ENCODE measurements at places on chromosomes 11 and 22.

DNA sequence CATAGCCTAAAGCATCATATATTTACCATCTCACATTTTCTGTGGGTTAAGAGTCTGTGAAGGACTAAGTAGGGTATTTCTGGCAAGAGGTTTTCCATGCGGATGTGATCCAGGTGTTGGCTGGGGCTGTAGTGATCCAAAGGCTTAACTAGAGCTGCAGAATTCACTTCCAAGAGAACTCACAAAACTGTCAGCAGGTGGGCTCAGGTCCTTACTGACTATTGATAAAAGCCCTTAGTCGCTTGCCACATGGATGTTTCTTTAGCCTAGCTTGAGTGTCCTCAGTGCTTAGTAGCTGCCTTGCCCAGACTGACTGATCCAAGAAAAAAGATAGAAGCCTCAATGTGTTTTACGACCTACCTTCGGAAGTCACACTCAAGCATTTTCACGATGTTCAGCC is 250.8 kb downstream of the CNTN5 start:
- no peak for DNase-seq

DNA sequence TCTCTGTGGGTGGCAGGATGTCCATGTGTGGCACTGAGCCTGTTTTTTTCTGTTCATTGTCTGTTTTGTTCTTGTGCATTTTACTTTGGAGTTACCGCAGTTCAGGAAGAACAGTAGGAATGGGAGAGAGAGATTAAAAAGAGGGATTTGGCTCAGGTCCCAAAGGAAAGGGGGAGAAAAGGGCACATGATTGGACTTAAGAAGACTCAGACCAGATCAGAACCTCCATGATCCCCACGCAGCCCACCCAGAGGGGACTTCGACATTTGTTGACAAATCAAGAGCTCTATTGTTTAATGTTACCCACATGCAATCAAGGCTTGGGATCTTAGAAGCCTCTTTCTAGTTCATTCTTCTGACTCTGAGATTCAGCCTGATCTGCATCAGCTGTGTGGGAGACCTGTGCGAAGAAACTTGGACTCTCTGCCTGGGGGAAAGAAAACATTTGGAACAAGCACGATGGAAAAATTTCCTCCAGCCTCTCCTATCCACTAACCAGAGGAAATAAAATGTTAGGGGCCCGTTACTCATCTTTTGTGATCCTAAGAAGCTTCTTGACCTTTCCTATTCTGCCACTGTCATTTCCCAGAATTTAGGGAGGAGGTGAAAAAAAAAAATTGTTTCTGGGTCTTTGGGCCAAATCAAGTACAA is 119.2 kb downstream of the SPON1 start:
- DNase-seq, result no peak

- no peak for DNase-seq
These were observed 36.0 kb upstream of the CHRNA10 start for GRCh38 chr11:3707176-3707575.

DNA sequence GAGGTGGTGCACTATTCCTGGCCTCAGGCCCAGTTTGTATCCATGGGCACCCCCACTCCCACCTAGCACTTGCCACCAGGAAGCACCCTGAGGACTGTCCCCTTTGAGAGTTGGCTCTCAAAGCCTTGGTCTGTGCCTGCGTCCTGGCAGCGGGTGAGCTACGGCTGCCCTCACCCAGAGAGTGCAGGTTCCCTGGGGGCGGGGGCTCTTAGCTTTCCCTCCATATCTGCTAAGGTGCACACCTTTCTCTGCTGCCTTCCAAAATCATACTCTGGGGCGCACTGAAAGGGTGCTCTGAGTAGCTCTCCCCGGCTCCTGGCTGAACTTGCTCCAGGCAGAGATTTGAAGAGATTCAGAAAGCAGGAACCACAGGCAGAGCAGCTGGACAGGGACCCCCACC is 7.1 kb downstream of the KCNQ1 start:
- DNase-seq, result no peak

DNA sequence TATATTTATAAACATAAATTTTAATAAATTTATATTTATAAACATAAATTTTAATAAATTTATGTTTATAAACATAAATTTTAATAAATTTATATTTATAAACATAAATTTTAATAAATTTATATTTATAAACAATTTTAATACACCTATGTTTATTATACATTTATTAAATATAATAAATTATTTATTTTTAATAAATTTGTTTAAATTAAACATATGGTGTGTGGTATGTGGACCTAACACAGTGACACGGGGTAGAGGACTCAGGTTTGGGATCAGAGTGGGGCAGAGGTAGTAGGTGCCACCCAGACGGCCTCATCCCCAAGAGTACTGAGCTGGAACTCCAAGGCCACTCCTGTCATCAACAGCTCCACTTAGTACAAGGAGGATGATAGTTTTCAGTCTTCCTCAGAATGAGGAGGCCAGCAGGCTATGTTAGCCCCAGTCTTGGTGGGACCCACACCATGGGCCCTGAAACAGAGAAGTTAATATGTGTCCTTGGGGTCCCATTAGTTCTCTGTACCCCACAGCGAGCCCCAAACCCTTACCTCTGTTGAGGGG is 46.7 kb upstream of the BID start:
- DNase-seq, result no peak

- no peak for DNase-seq
These were observed 17.6 kb downstream of the SLC5A12 start for GRCh38 chr11:26704249-26704648.

- no peak for DNase-seq
These were observed 7.1 kb downstream of the INPPL1 start for GRCh38 chr11:72231396-72232259.

DNA sequence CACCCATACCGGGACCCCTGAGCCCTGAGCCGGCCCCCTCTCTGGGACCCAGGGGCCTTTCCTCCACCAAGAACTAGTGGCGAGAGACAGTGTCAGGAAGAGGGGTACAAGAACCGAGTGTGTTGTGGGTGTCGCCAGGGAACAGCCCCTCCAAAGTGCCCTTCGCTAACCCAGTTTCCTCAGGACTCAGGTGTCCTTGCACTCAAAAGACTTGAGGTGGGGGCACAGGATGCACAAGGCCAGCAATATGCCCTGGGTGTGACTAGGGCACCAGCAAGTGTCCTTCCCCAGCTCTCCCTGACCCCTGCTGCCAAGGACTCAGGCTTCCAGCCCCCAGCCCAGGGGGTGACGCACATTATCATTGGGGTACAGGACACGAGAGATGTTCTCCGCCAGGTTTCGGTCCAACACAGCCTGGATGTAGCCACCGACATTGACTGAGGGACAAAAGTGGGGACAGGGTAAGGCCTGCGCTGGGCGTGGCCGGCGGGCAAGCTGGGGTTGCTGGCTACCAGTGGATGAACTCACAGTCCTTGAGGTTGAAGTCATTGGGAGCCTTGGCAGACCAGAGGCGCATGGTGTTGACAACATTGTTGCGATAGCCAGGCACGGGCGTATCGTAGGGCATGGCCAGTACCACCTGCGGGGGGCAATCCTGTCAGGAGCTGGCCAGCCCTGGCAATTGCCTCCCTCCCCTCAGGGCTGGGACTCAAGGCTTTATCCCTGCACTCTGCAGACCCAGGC is 4.7 kb downstream of the PYGM start:
- DNase-seq, result no peak

- no peak for DNase-seq
These were observed 396.4 kb upstream of the CCDC90B start for GRCh38 chr11:83682611-83682973.

DNA sequence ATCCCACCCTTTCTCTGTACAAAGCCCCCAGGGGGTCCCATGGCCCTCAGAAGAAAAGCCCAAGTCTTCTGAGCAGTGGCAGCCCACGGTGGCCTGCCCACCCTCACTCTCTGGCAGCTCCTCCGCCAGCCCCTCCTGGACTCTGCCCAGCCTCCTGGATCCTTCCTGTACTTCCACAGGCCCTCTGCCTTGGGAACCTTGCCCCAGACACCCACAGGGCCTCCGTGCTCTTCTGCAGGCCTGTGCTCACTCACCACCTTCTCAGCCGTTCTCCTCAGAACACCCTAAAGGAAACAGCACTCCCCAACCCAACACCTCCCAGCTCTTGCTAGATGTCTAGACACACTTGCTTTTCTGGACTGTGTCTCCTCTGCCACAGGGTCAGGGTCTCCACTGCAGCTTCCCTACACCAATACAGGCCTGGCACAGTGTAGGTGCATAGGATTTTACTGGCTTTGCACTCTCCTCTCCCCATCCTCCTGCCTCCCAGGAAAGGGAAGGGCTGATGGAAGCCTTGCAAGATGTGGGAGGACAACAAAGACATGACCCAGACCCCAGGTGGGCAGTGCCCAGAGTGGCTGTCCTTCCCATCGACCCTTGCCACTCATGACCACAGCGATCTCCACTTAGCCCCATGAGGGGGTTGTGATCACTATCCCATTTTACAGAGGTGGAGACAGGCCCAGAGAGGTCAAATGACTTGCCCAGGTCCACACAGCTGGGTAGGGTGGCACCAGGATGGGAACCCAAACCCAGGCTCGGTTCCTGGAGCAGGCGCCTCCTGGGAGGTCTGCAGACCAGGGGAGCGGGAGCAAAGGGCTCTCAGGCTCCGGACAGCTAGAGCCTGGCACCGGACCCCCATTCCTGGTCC is 2.0 kb downstream of the SCARF2 start:
- DNase-seq, result no peak

GRCh38 chr22:49670456-49671330 is 157.0 kb downstream of the BRD1 start:
- no peak for DNase-seq

GRCh38 chr11:1511937-1512496 is 25.4 kb upstream of the MOB2 start:
- DNase-seq, result no peak

DNA sequence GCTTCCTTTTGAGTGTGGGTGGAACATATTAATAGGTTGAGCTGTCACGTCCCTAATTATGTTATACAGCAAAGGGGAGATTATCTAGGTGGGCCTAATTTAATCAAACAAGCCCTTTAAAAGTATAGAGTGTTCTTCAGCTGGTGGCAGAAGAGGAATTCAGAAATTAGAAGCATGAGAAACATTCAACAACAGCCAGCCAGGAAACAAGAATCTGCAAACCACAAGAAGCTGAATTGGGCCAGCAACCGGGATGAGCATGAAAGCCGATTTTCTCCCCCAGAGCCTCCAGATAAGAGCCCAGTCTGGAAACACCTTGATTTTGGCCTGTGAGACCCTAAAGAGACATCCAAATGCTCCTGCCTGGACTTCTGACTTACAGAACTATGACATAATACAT is 105.8 kb upstream of the LDLRAD3 start:
- DNase-seq, result no peak

GRCh38 chr11:76625472-76626186 is 44.9 kb downstream of the LRRC32 start:
- DNase-seq, result no peak

- no peak for DNase-seq
These were observed 77.3 kb downstream of the ZBTB44 start for GRCh38 chr11:130237282-130238006.

DNA sequence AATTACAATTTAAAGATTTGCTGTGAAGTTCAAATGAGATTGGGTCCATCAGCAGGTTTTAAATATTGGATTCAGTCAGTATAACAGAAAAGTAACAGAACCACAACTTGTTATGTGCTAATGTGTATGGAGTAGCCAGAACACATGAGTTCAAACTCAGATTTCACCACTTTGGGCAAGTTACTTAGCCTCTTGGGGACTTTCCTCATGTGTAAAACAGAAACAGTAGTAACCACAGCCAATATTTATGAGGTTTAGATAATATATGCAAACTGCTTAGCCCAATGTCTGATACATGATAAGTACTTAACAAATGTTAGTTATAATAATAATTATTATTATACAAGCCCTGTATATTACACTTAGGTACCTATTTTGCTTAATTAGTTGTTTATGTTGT is 21.8 kb upstream of the SLC5A12 start:
- no peak for DNase-seq

GRCh38 chr22:47474464-47474863 is 712.0 kb downstream of the TBC1D22A start:
- DNase-seq, result no peak

DNA sequence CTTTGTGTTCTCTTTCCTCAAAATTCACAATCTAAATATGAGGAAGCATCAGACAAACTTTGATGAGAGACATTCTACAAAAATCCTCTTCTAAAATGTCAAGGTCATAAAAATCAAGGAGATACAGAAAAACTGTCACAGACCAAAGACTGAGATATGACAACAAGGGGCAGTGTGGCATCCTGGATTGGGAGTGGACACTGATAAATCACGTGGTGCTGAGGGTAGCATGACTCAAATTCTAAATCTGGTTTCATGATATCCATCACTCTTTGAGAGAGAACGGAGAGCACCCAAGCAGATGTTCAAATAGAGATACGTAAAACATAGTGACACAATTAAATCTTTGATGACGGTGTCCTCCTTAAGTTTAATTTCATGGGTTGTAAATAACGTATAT is 13.0 kb upstream of the CARD18 start:
- no peak for DNase-seq

GRCh38 chr11:120482149-120482548 is 29.4 kb upstream of the GRIK4 start:
- DNase-seq, result peak; percentile 72

GRCh38 chr11:71489311-71490043 is 36.5 kb downstream of the NADSYN1 start:
- no peak for DNase-seq

- DNase-seq, result no peak
These were observed 29.6 kb downstream of the BTBD10 start for GRCh38 chr11:13433437-13433836.

- no peak for DNase-seq
These were observed 10.5 kb upstream of the FLRT1 start for GRCh38 chr11:64025205-64025604.

GRCh38 chr11:75320046-75320618 is 31.3 kb downstream of the ARRB1 start:
- DNase-seq, result no peak

DNA sequence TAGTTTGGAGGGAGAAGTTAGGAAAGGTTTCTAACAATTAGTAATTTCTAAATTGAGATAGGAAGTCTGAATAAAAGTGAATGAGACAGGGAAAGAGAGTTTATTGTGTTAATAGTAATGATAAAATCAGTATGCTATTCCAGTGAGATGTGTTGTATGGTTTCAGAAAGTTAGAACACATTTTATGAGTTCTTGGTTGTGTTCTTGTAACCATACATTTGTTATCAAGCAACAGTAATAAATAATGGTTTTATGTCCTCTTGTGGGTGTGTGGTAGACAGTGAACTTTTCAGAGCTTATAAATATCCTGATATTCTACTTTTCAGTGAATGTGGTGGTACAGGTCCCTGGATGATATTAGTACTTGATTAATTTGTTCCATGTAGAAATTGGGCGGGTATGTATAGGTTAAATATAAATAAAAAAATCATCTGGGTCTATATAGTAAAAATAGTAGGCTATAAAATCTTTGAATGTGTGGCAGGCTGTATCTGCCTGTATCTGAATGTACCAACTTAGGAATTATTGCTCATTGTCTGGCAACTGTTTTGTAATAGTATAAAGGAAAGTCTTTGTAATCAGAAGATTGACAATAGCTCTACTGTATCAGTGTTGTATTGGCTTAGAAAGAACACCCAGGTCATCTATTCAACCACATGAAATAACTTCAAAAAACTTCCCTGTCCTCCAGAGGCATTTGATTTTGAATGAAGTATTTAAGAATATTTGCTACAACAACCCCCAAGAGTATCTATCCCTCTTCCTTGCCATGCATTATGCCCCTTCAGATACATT is 54.8 kb downstream of the UVRAG start:
- DNase-seq, result no peak

Data from hematopoietic multipotent progenitor cell treated with erythropoietin and hydrocortisone succinate and interleukin-3 and kit ligand, for 17 days (in vitro differentiated cells).